ENCODE measurements at places on chromosomes 4 and X. TPM values are rescaled to one million over a fixed set of nuclear protein-coding genes. Genes with fewer than 3 reads are reported as not detected.

DNA sequence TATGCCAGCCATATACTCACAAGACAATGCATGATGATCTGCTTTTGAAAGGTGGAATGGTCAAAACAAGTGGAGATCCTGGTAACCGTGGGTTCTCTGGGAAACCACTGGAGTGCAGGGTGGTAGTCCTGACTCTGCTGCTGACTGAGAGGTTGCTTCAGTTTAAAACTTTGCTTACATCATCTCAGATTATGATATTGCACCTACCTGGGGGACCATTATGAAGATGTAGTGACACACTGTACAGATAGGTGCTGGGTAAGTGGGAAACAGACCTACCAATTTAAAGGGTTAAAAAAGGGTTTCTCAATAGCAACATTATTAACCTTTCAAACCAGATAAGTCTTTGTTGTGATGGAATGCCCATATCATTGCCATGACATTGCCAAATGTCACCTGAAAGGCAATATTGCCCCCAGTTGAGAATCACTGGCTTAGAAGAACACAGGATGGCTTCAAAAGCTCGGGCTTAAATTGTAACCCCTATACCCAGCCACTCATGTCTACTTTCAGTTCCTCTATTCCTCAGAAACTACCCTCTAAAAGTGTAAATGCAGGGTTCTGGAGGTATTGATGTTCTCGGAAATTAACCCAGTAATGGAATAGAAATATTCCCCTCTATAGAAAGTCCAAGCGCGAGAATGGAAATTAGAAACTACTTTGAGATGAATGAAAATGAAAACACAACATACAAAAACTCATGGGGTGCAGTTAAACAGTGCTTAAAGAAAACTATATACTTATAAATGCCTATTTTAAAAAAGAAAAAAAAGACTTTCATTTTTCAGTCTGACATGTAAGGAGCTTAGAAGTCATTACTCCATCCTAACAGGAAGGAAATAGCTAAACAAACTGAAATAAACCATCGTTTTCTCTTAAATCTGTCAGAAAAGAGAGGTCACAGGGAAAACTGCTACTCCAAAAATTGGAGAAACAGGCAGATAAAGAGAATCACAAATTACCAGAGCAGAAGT lies 65.8 kb downstream of the ARHGEF6 start:
- H3K4me3 ChIP-seq: no peak overlapping the region
- H3K4me1 ChIP-seq: no peaks in the 10 kb centered on the region
- DNase-seq: no peak
- no peaks in the 10 kb centered on the region for H3K27me3 ChIP-seq
- H3K27ac ChIP-seq: no peak overlapping the region

DNA sequence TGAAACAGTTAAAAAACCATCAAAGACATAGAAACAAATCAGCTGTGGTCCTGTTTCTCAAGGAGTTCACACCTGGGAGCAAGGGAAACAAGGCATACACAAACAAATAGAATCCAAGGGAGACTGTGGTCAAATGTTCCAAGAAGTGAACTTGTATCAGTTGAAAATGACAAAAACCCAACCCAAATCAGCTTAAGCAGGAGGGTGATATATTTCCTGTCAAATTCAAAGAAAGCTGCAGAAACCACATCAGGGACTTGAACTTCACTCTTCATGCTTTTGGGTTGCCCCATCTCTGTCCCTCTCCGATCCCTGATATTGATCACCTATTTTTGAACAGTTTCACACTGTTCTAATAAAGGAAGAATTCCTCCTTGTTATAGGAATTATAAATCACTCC lies 148.6 kb upstream of the FMR1 start:
- DNase-seq: no peak
- H3K27me3 ChIP-seq: no peaks in the 10 kb centered on the region
- H3K27ac ChIP-seq: no peak overlapping the region
- no peak overlapping the region for H3K4me3 ChIP-seq

DNA sequence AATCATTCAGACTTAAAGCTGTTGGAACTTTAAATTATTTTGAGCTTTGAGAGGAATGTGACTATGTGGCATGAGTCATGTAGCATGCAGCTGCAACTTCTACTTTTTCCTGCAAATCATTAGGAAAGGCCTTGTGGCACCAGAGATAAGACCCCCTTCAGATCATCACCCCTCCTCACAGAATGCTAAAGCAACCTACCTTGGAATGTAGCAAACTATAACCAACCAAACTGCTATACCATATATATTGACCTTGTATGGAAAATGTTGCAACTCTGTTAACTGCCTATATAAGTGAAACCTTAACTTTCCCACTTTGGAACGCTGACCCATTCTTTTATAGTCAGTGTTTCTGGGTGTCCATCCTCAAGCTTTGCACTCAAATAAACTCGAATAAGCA lies 32.0 kb downstream of the ATXN3L start:
- no peaks in the 10 kb centered on the region for H3K36me3 ChIP-seq
- H3K27me3 ChIP-seq: no peaks in the 10 kb centered on the region
- DNase-seq: no peak
- H3K27ac ChIP-seq: no peak overlapping the region

DNA sequence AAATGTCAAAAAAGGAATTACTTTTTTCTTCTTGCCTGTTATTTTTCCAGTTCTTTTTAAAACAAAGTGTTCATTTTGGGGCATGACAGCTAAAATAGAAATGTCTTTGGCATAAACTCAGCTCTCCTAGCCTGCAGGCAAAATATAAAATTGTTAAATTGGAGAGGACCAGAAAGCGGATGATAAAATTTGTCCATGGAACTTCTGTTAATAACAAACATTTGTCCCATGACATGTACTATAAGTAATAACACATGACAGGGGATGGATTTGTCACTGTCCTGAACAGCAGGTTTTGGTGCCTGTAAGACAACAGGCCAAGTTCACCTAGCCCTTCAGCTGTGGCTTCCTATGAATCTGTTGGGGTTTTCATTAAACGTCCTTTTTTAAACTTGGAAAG lies 184.0 kb upstream of the TTC29 start:
- no peak overlapping the region for H3K27ac ChIP-seq
- H3K36me3 ChIP-seq: no peaks in the 10 kb centered on the region
- no peaks in the 10 kb centered on the region for H3K27me3 ChIP-seq
- no peaks in the 10 kb centered on the region for H3K4me1 ChIP-seq
- DNase-seq: no peak
- no peak overlapping the region for H3K4me3 ChIP-seq

AFF2 gene
- 2.1 TPM for total RNA-seq

ARHGAP36 gene
- not detected for total RNA-seq
